ENCODE measurements at places on chromosomes 2 and 18.

- DNase-seq, result no peak
Measured at GRCh38 chr2:112846031-112846430, 9.5 kb upstream of the IL1B start.

- no peak for DNase-seq
Measured at GRCh38 chr18:46723856-46724415, 32.9 kb downstream of the ST8SIA5 start.

- DNase-seq, result no peak
Measured at GRCh38 chr2:118686346-118686745, 161.1 kb downstream of the EN1 start.

DNA sequence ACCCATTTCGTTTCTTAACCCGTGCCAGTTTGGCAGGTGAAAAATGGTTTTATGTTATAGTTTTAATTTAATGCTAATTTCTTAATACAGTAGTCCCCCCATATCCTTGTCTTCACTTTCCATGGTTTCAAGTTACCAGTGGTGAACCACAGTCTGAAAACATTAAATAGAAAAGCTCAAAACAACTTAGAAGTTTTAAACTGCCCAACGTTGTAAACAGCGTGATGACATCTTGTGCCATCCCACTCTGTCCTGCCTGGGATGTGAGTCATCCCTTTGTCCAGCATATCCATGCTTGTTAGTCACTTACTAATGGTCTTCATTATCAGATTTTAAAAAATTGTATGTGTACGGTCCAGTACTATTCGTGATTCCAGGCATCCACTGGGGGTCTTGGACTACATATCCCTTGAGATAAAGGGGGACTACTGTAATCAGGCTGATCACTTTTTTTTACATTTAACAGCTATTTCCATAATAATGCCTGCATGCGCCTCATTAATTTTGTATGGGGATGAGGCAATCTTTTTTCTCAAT lies 31.9 kb downstream of the SLC66A3 start:
- no peak for DNase-seq

- DNase-seq, result no peak
Measured at GRCh38 chr2:215787565-215788178, 225.7 kb downstream of the MREG start.

DNA sequence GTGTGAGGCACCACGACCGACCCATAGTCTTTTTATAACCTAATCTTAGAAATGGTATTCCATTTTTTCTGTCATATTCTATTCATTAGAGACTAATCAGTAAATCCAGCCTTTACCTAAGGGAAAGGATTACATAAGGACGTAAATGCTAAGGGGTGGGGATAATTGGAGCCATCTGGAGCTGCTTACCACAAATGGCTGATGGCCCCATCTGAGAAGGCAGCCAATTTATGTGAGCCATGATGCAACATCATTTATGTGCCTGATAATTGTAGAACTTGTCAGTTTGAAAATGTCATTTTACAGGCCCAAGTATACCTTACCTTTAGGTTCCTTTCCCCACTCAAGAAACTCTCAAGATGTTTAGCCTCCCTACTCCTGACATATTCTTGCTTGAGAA lies 44.0 kb downstream of the ARHGEF33 start:
- DNase-seq, result no peak
